ENCODE measurements at places on chromosomes 7 and 10. TPM values are rescaled to one million over a fixed set of nuclear protein-coding genes. Genes with fewer than 3 reads are reported as not detected.

KNDC1 gene
- total RNA-seq: 0.74 TPM

TMEM176A gene
- total RNA-seq: not detected

FBXO24 gene
- 0.35 TPM for total RNA-seq

SLC26A5 gene
- not detected for total RNA-seq

KLF14 gene
- 0.06 TPM for total RNA-seq

PLXDC2 gene
- total RNA-seq: 0.03 TPM

CTNNA3 gene
- total RNA-seq: not detected

TMEM130 gene
- 0.30 TPM for total RNA-seq

KIF20B gene
- 11.5 TPM for total RNA-seq

NEBL gene
- 13.0 TPM for total RNA-seq

ACBD7 gene
- 1.1 TPM for total RNA-seq

IGFBP1 gene
- total RNA-seq: 96.5 TPM

HERPUD2 gene
- 19.8 TPM for total RNA-seq

FAM131B gene
- total RNA-seq: 0.28 TPM

HOXA9 gene
- total RNA-seq: 0.41 TPM

RSPH10B gene
- total RNA-seq: 0.06 TPM

MDFIC gene
- total RNA-seq: 17.3 TPM

TRIM24 gene
- total RNA-seq: 6.7 TPM

PTF1A gene
- not detected for total RNA-seq

HOXA13 gene
- 1.7 TPM for total RNA-seq

SMKR1 gene
- total RNA-seq: 8.4 TPM

GNG11 gene
- 33.0 TPM for total RNA-seq

CPA5 gene
- total RNA-seq: not detected

UNCX gene
- total RNA-seq: not detected

CALHM2 gene
- 4.7 TPM for total RNA-seq

TMEM229A gene
- not detected for total RNA-seq

Measured in A549 treated with AZD2906 at 1 μM for 4 hours (cell line).